ENCODE measurements at places on chromosomes 4 and X.

GRCh38 chrX:1385253-1386223 lies 6.4 kb downstream of the SLC25A6 start:
- no peak for DNase-seq

GRCh38 chrX:18983666-18984380 lies at the start of gene PHKA2:
Gene PHKA2, minus strand, starts transcription at chrX:18984114. Its CDS starts 182 bp downstream, at chrX:18983932.
- no peak for DNase-seq

DNA sequence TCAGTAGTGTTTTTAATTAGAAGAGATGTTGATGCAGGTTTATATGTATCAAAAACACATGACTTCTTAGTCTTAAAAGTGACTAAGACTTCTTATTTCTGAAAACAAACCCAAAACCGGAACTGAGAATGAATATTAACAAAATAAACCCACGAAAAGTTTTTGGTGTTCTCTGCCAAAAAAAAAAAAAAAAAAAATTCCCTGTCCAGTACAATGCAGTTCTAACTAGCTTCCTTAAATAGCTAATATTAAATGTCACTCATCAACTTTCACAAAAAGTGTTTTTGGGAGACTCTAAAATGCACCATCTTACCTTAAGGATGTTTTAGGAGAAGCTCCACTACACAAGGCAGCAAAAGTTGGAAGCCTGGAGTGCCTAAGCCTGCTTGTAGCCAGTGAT lies 2.0 kb downstream of the ANKRD37 start:
- DNase-seq: no peak

GRCh38 chrX:122982521-122982920 lies 201.6 kb upstream of the GRIA3 start:
- no peak for DNase-seq

GRCh38 chrX:42237956-42238355 lies 314.6 kb upstream of the CASK start:
- DNase-seq: no peak

- DNase-seq: no peak
Measured at GRCh38 chr4:30436394-30436793, 283.8 kb upstream of the PCDH7 start.

GRCh38 chrX:48496660-48497059 lies 12.1 kb upstream of the PORCN start:
- no peak for DNase-seq

- DNase-seq: no peak
Measured at GRCh38 chrX:131907488-131908314, 115.4 kb upstream of the STK26 start.

DNA sequence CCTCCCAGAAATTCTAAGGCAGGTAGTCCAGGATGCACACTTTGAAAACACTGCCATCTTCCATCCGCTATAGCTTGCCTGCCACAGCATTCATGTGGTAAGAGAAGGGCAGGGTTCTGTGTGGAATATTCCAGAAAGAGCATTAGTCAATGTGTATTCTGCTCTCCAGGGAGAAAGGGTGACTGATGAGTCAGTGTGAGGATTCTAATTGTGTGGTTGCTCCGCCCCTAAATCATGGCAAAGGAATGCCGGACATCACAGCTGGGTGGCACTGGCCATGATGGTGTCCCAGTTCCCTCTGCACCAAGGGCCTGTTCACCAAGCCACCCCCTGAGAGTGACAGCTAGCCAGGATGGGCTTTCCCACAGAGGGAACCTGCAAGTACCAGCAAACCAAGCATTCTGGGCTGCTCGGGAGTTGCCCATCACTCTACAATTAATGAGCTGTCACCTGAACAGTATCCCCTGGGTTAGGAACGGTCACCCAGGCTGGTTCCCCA lies 9.5 kb downstream of the IDS start:
- no peak for DNase-seq
